ENCODE measurements at places on chromosomes 12 and 14. TPM values are rescaled to one million over a fixed set of nuclear protein-coding genes. Genes with fewer than 3 reads are reported as not detected.

GRCh38 chr14:94110552-94111181 lies at the start of gene IFI27:
Gene IFI27 (plus strand): TSS chr14:94110736.
- DNase-seq, result peak; percentile 65

DNA sequence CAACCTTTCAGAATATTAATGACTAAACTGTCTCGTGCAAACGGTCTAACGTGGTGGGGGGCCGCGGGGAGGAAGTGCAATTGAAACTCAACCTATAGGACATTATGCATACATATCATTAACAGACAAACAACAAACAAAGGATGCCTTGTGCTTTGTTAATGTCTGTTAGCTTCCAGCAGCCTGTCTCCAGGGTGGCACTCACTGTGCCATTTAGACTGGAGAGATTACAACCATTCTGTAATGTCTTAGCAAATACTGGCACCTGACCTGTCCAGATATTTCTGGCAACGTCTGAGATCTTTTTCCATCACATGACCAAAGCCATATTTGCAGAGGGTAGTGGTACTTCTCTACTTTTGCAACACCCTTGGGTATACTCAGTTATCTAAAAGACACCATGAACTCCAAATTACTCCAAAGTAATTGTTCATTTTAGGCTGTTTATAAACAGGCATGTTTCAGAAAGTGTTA lies 11.6 kb downstream of the BHLHE41 start:
- DNase-seq, result no peak

GRCh38 chr12:105358789-105359188 lies 28.3 kb downstream of the C12orf75 start:
- DNase-seq, result no peak

SOS2 gene
- total RNA-seq, result 7.1 TPM

FOXN4 gene
- not detected for total RNA-seq

SELPLG gene
- not detected for total RNA-seq

ARPC3 gene
- total RNA-seq, result 244 TPM

DNA sequence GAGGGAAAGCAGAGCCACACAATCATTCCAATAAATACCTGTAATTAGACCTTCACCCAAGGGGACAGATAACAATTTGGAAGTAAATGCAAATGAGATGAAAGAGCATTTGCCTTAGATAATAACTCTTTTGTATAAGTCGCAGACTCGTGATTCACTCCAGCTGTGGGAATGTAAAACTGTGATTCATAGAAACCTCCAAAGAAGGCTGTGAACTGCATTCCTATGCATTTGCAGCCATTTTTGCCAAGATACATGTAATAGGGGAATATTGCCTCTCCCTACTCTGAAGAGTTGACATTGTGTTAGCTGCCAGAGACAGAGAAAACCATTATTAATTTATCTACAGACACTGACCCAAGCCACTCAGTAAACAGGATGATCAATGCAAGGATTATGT lies 181.9 kb upstream of the ARHGAP5 start:
- DNase-seq, result peak; percentile 80

KRT83 gene
- total RNA-seq, result 0.17 TPM

DNA sequence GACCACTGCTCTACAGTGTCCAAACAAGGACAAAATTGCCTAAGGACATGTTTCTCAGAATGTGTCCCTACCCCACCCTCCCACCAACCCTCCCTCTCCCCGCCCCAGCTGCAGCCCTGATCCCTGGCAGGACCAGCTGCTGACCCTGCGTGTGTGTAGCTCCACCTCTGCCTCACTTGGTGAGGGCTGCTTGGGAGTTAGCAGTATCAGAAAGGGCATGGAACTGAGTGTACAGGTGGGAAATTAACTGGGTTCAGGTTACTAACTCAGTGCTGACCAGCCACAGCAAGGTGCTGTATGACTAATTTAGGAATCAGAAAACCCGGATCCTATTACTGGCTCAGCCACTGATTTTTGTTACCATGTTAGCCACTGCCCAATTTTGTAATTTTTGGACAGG lies 11.3 kb upstream of the PLEKHD1 start:
- DNase-seq, result no peak

SLC38A4 gene
- total RNA-seq, result not detected

CISTR gene
- total RNA-seq, result not detected

DNA sequence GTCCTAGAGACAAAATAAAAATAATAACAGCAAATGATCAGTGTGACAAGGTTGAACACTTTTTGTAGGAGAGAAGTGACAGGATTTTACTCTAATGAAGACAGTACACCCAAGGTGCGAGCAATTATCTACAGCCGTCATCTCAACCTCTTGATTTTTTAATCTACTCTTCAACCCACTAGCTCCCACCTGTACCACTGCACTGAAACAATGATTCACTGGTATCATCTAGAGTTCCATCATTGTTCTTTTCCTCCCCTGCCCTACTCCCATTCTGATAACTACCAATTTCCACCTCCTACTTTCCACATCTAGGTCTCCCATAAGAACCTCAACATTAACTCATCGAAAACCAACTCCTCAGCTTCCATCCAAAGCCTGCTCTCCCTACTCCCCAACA lies 99.8 kb downstream of the PPP2R5E start:
- DNase-seq, result no peak

OS9 gene
- total RNA-seq, result 78.0 TPM

- DNase-seq, result no peak
These were observed 34.1 kb downstream of the ACADS start for GRCh38 chr12:120759591-120760348.

- DNase-seq, result peak; percentile 25
These were observed 25.0 kb downstream of the YAF2 start for GRCh38 chr12:42213023-42213422.

RNF212B gene
- not detected for total RNA-seq

TSHR gene
- total RNA-seq, result not detected

DNA sequence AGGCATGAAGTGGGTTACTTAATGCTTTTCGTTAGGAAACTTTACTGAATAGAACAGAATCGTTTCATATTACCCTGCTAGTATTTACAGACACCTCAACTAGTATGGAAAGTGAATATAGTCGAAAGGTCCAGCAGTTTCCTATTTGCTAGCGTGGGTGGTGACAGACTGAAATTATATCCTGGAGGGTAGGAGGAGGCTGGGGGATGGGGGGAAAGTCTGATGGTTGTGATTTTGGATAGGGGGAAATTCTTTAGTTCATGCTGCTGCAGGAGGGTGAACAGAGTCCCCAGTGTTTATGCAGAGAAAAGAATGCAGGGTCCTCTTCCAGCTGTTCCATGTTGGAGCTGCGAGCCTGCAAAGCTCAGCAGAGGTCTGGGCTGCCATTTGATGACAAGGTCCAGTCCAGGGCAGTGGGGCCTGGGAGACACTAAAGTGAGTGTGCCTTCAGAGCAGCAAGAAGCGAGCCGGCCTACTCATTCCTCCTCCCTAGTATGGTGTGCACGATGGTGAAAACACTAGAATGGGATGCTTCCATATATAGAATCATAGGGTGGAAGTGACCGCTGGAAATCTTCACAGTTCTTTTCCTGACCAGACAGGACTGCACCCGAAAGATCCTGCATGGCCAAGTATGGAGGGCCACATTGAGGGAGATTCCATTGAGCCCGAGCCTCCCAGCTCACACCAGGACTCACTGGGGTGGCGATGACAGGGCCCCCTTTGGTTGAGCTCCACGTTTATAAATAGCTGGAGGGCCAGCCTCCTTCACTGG lies 2.1 kb downstream of the SAMD4A start:
- DNase-seq, result peak; percentile 43

DNA sequence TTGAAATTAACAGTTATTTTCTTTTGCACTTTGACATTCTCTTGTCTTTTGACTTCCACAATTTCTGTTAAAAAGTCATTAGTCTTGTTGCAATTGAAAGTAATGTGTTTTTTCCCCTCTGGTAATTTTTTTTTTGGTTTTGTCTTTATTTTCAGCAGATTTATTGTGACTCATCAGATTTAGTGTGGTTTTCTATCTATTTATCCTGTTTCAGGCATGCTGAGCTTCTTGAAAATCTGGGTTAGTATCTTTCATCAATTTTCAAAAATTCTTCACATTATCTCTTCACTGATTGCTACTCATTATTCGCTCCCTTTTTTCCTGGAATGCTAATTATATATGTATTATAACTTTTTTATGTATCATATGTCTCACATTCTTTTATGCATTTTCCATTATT lies 15.3 kb upstream of the NTF3 start:
- no peak for DNase-seq

DNA sequence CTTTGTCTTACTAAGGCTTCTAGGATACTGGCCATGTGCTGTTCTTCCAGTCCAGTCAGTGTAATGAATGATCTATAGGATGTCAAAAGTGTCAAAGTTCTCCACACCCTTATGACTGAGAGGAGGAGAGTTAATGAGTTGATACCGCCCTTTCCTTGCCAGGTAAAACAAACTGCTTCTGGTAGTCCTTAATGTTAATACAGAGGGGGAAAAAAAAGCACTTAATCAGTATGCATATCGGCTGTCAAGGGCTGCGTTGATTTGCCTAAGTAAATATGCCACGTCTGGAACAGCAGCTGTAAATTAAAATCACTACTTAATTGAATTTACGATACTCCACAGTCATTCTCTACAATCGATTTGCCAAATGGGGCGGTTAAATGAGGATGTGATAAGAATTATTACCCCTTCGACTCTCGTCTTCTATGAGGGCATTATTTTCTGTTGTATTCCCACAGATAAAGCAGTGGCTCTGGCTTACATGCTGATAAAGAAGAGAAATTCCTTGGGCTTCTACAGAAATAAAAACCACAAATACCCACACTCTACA lies 416.0 kb downstream of the KCNH5 start:
- no peak for DNase-seq

DNA sequence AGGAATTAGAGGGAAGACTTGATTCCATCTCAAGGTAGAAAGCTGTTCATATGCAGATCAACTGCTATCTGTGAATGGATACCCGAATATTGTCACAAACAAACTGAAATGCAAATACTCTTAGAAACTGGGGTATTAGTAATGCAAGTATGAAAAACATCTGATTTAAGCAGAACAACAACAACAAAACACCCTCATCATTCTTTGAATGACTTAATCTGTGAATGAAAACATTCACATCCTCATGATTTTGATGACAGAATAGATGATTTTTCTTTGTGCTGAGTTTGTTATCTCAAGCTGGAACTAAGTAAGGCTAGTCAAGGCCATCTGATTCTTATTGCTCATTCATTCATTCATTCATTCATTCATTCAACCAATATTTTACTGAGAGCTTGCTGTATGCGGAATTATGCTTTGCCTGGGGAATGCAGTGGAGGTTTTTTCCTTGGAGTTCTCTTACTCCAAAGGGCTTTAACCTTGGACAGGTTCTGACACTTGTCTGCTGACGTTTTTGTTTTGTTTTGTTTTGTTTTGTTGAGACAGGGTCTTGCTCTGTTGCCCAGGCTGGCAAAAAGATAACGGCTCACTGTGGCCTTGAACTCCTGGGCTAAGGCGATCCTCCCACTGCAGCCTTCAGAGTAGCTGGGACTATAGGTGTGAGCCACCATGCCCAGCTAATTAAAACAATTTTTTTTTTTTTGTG lies 23.3 kb downstream of the OR10G3 start:
- no peak for DNase-seq

DNA sequence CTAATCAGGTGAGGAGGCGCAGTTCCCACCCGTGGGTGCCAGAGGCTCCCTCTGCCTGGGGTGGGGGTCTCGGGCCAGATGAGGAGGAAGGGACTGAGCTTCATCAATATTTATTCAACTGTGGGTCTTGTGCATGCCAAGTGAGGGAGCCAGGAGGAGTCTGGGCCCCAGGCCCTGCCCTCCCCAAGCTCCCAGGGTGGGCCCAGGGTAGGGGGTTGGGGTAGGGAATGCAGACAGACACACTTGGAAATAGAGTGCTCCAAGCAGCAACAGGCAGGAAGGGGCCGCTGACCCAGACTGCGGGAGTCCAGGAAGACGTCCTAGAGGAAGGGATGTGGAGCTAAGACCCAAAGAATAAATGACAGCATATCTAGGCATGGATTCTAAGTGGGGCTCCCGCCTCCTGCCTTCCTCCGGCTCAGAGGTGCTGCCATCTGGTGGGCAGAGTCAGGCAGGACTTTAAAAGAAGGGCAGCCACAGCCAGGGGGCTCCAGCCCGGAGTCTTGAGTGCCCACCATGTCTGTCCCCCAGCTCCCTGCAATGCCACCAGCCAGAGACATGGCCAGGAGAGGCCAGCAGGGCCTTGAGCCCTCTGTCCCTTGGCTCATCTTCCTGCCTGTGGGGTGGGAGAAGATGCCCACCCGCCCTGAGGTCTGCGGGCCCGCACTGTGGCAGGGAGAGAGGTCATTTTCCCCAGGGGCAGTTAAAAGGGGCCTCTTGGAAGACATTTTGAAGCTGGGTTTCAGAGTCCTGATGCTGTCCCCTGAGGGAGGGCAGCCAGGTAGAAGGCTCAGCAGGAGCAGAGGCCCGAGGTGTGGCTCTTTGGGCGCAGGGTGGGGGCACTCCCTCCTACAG lies 70.1 kb downstream of the PHETA1 start:
- DNase-seq, result peak; percentile 36

KRT79 gene
- total RNA-seq, result 1.0 TPM

DNA sequence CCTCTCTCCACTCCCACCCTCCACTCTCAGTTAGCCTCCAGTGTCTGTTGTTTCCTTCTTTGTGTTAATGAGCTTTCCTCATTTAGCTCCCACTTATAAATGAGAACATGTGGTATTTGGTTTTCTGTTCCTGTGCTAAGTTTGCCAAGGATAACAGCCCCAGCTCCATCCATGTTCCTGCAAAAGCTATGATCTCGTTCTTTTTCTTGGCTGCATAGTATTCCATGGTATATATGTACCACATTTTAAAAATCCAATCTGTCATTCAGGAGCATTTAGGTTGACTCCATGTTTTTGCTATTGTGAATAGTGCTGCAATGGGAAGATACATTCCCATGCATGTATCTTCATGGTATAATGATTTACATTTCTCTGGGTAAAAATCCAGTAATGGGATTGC lies 2.8 kb upstream of the WASHC4 start:
- DNase-seq, result no peak

DNA sequence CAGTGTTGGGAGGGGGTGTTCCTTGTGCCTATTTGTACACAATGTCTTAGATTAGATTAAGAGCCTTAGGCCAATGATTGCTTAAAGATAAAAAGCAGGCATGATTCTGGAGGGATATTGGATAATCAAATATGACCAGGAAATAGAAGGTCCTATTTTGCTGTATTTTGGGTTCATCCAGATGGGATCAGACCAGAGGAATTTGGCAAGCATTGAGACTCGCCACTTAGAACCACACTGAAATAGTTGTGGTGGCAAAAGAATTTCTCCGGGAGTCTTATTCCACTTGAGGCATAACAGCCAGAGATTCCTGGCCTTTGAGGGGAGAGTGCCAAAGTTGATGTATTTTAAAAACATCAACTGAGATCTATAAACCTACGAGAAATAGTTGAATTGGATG lies 327.2 kb downstream of the RAD51B start:
- DNase-seq, result peak; percentile 93
